ENCODE measurements at places on chromosomes 12 and 14.

DNA sequence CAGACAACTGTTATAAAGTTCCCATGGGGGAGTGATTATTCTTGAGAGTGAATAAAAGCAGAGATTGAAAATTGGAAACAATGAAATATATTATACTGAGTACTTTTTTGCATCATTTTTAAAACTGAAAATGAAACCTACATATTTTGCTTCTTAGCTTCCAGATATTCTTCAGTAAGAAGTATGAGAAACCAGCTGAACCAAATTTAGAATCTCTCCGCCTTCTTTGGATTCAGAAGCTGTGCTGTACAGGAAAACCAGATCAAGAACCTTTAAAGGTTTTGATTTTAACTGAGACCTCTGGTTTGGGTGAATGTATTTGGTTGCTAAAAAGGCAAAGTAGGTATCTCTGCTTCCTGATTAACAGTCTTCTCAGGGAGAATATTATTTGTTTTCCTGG, 109.4 kb downstream of the AKAP6 start:
- no peak for DNase-seq

- DNase-seq: no peak
These were observed 36.3 kb upstream of the CFL2 start for GRCh38 chr14:34750670-34751069.

DNA sequence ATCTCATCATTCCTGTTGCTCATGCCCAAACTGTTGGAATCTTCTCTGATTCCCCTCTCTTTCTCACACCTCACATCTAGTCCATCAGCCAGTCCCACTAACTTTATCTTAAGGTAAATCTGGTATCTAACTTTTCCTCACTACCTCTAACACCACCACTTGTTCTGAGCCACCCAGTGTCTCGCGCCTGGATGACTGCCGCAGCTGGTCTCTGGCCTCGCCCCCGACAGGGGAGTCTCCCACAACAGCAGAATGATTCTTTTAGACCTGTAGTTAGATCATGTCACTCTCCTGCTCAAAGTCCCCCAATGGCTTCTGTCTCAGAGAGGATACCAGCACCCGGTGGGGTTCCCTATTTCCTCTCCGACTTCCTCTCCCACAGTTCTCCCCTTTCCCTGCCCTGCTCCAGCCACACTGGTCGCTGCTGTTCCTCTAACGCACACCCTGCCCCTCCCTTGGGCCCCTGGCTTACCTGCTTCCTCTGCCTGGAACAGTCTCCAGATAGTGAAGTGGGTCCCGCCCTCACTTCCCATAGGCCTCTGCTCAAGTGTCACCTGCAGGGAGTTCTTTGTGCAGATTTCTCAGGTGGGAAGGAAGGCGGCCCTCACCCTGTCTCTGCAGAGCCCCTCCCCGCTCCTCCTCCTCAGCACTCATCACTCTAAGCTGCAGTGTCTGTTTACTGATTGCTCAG, 338.5 kb upstream of the FKBP4 start:
- no peak for DNase-seq

DNA sequence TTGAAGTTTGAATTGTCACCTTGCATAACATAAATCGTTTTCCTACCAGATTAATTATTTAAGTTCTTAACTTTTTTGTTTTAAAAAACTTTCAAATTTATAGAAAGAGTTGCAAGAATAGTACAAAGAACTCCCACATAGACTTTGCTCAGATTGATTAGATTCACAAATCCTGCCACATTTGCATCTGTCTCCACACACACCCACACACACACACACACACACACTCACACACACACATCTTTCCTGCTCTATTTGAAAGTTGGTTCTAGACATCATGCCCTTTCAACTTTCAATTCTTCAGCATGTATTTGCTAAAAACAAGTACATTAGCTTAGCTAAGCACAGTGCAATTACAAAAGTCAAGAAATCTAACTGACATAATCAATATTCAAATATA, 184.0 kb downstream of the ITPR2 start:
- no peak for DNase-seq

DNA sequence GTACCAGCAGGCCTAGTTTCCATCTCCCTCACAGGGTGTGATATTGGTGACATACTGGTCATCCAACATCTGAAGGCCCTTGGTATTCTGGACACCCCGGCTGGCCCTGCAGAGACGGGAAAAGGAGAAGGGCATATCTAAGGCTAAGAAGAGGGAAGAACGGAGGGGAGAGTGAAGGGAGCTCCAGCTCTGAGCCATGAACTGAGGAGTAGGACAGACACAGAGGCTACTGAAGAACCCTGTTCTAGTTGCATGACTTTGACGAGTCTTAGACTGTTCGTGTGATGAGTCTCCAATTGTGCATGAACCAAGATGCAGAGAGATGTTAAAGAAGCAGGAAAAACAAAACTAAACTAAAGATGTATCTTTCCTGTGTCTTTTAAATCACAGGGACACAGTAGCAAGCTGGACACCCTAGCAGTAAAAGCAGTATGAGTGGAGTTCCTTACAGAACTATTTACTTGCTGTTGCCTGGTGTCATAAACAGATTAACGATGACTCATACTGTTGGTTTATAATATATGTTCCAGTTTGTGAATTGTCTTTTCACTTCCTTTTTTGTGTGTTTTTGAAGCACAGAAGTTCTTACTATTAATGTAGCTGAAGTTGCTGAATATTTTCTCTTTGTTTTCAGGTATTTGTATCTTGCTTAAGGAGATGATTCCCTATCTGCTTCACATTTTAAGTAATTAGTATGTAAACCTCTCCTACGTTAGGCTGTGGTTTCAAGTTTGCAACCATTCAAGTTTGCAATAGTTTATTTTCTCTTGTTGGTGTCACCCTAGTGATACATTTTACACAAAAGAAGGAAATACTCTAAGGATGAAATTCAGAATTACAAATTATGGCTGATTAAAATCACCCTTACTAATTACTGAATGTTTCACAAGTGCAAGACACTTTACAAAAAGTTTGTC, 15.7 kb downstream of the FAR2 start:
- no peak for DNase-seq

DNA sequence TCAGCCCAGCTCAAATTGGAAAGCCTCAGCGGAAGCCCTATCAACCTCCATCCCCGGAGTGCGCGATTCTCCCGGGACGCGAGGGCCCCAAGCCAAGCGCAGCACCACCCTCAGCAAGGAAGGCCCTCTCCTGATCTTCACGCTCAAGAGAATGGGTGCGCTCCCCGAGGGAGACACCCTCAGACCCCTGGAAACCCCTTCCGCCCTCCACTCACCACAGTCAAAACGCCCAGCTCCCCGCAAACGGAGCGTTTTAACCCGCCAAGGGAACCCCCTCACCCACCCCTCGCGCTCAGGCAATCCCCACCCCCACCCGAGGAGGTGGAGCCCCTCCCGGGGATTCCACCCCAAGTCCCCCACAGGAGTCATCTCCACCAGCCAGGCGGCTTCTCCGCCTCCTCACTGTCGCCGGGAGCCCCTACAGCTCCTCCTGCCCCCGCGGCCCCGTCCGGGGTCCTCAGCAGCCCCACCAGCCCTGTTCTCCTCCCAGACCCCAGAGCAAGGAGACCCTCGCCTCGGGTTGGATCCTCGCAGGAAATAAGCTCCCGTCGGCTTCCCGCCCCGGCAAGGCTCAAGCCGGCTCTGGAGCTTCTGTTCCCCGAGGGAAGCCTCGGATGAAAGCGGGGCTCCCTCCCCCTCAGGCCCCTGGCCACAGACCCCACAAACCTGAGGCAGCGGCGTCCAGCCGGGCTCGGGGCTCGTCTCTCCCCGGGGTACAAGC, 507 bp downstream of the BAZ2A start:
- DNase-seq: no peak

DNA sequence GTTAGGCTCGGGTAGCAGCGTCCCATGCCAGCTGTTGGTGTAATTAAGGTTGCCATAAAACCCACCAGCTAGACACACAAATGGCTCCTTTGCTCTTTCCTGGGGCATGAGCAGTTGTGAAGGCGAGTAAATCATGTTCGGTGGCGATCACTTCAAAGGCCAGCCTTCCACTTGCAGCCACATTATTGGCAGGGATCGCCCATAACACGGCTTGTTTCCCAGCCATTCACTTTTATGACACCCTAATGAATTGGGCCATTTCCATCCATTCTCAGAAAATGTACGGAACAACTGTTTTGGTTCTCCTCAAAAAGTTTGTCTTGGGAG, 63.4 kb downstream of the BEGAIN start:
- no peak for DNase-seq

- no peak for DNase-seq
These were observed 21.6 kb upstream of the TEX22 start for GRCh38 chr14:105376521-105377440.

DNA sequence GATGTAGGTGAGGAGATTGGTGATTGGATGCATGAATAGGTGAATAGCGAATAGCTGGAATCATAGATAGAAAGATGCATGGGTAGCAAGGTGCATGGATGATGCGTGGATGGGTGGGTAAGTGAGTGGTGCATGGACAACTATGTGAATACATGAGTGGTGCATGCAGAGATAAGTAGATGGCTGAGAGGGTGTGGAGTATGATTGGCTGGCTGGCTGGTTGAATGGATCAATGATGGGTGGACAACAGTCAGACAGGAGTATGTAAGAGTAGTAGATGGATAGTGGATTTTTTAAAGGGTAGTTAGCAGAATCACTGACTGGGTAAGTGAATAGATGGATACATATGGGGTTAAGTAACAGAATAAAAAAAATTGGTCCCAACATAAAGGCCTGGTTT, 33.9 kb downstream of the SERPINA3 start:
- no peak for DNase-seq

- DNase-seq: no peak
These were observed 42.5 kb upstream of the PPM1H start for GRCh38 chr12:62977418-62977817.

Measured in GDM1 (cell line).